ENCODE measurements at places on chromosomes 7 and 10. TPM values are rescaled to one million over a fixed set of nuclear protein-coding genes. Genes with fewer than 3 reads are reported as not detected.

GRCh38 chr7:134630893-134631292 lies 15.8 kb upstream of the BPGM start:
- ATAC-seq, result no peak

GRCh38 chr10:133237241-133237587 lies 441 bp upstream of the VENTX start:
- ATAC-seq, result no peak

DNA sequence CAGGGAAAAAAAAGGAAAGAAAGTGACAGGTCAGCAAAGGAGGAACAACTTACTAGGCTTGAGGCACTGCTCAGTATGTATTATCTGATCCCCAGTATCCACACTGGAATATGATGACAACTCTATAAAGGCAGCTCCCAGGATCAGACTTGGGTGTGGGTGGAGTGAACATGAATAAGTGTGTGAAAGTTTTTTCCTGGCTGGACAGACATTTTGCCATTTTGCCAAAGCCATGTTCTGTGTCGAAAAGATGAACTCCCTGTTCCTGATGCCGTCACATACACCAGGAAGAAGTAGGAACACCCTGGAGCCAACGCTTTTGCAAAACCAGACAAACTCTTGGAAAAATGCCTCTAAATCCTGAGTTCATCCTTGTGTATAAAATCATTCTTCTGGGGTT lies 143.2 kb upstream of the MEOX2 start:
- peak; percentile 88 for ATAC-seq

- ATAC-seq, result no peak
Measured at GRCh38 chr7:151696721-151697514, 177.2 kb upstream of the RHEB start.

DNA sequence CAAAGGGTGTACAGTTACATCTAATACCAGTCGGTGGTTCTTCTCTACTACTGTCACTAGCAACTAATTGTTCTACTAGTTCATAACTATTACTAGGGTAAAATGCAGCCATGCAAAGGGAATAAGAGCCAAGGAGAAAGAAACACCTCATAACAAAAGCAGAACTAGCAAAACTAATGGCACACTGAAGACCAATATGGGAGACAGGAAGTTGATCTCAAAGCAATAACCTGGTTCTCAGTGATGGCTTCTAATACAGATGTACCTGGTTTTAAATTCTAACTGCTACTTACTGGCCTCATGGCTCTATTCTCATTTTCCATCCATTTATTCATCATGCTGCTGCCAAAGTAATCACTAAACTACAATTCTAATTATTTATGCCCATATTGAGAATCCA lies 170.3 kb downstream of the SEMA3E start:
- no peak for ATAC-seq

GRCh38 chr10:110317866-110318850 lies 13.4 kb upstream of the SMNDC1 start:
- no peak for ATAC-seq

GRCh38 chr7:98779800-98780587 lies 89.8 kb downstream of the TMEM130 start:
- ATAC-seq, result no peak

DNA sequence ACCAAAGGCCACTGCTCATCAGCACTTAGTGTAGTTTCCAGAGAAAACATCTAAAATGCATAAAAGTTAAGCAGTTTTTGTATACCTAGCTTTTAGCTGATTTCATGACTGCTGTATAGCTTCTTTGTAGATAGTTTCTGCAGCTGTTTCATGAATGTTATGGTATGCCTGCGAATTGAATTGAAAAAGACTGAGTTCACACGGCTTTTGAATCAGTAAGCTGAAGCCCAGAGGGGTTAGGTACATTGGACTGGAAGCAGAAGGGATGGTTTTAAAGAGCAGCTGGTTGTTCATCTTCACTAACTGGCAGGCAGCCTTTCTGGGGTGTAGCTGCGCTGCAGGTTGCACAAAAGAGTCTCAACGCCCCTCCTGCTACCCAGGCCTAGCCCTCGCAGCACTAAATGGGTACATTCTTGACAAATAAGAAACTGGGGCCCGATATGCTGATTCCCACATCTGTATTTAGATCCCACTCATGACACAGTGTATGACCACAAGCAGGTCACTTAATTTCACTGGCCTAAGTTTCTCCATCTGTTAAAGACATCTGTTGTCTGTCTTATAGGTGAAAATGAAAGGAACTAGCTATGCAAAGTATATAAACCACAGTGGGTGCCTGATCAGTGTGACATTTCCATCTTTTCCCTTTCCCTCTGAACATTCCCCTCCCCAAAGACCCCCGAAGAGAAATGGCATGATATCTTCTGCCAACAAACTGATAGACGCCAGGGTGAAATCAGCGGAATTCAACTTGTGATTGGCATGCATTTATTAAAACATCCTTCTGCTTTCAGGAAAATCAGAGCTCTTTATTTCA lies 85.9 kb upstream of the AGBL3 start:
- ATAC-seq, result no peak

GRCh38 chr7:102273749-102274712 lies 12.6 kb upstream of the SH2B2 start:
- no peak for ATAC-seq

- ATAC-seq, result no peak
Measured at GRCh38 chr7:138478499-138478908, 18.4 kb downstream of the TRIM24 start.

DNA sequence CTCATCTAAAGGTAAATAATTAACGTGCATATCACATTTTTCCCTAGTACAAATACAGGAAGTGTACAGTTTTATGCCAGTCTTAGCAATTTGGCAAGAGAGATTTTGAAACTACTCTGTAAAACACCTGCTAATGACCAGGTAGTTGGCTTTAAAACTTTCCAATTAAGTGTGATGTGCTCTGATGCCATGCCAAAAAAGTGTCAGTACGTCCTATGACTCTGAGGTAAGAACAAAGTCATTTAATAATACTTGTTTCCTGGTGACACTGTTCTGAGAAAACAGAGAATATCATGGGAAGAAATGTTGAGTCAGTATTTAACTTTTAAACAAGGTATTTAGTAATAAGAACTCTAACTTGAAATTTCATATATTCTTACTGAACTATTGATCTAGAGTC lies 9.6 kb downstream of the PDZD8 start:
- no peak for ATAC-seq

- no peak for ATAC-seq
Measured at GRCh38 chr10:2358586-2358985, 621.3 kb upstream of the ADARB2 start.

DNA sequence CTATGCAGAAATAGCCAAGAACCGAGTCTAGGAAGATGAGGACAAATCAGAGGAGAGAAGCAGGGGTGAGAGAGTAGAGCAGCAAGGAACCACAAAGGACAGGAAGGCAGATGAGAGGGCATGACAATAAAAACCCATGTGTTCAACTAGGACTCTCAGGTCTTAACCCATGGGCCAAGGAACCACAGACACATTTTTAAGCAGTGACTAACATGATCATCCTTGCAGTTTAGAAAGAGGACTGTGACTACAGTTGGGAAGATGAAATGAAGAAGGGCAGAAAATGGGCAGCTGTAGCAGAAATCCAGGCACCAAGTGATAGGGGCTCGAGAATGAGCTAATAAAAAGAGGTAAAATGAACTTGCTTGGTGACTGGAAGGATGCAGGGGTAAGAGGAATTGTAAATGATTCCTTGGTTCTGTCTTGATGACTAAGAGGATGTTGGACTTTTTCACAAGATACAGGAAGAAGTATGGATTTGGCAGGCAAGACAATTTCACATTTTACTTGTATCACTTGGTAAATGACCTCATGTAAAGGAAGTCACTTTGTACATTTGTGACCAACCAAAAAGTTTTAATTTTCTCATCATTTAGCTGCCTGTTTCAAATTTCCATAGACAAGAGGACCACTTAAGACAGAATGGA lies 22.8 kb downstream of the SGMS1 start:
- no peak for ATAC-seq

DNA sequence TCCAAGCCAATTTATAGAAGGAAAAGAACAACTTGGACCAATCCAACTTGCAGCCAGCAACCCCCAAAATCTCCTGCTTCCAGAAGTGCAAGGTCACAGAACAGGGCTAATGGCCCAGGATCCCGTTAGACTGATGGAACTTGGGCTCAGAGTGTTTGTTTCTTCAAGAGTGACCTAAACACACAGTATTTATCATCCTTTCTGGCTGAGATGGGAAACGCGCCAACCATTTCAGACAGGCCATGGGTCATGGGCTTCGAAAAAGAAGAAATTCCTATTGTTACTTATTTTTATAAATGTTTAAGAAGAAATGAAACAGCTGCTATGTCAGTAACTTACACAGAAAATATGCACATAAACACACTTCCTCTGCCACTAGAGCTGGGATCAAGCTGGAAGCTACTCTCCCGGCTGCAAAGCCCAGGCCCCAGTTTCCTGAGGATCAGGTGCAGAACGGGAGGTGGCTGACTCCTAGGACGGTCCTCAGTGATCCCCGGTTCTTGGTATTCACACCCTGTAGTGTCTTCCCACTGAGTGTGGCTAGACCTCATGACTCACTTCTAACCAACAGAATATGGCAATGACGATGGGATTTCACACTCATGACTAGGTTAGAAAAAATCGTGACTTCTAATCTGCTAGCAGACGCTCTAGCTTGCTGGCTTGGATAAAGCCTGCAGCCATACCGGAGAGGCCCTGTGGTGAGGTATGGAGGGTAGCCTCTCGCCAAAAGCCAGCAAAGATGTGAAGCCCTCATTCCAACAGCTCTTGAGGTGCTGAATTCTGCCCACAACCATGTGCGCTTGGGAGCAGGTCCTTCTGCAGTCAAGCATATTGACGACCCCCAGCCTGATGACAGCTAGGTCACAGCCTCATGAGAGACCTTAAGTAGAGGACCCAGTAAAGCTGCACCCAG lies 60.2 kb downstream of the CHST15 start:
- peak; percentile 66 for ATAC-seq

- no peak for ATAC-seq
Measured at GRCh38 chr10:78470267-78471103, 436.8 kb downstream of the RPS24 start.

DNA sequence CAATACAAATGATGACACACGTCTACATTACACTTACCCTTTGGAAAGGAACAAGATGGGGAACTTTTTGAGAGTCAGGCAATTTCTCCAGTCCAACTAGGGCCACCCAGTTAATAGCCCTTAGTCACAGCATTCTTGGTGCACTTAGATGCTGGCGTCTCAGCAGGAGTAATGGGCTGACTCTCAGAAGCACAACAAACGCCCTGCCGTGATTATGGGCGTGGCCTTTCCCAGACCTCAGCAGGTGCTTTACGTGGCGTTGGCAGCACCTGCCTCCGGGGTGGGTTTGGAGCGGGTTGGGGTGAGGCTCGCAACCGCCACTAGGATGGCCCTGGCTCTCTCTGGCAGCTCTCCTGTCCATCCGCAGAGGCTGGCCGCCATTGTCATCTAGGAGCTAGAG lies 147.6 kb upstream of the SHH start:
- ATAC-seq, result no peak

GRCh38 chr7:200704-201103 lies 8.3 kb downstream of the FAM20C start:
- no peak for ATAC-seq

- no peak for ATAC-seq
Measured at GRCh38 chr7:127158659-127159058, 94.1 kb downstream of the GRM8 start.

DNA sequence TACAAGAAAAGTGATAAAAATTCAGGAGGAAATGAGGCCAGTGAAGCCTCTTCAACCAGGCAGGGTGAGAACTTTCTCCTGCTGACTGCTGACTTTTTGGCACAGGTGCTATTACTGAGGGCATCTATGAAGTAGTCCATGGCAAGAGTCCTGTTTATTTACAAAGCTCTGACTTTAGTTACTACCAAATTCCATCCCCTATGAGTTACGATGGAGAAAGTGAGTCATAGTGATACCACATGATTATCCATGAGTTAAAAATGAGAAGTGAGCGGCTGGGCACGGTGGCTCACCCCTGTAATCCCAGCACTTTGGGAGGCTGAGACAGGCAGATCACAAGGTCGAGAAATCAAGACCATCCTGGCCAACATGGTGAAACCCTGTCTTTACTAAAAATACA lies 19.9 kb downstream of the CCDC3 start:
- ATAC-seq, result no peak

DNA sequence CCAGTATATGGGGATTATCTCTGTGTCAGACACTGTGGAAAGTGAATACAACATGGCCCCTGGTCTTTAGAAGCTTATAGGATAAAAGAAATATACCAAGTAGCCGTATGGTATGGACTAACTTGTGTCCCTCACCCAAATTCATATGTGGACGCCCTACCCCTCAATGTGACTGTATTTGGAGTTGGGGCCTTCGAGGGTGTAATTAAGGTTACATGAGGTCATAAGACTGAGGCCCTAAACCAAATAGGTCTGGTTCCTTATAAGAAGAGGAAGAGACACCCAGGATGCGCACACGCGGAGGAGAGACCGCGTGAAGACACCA lies 36.3 kb downstream of the ASB13 start:
- ATAC-seq, result no peak

DNA sequence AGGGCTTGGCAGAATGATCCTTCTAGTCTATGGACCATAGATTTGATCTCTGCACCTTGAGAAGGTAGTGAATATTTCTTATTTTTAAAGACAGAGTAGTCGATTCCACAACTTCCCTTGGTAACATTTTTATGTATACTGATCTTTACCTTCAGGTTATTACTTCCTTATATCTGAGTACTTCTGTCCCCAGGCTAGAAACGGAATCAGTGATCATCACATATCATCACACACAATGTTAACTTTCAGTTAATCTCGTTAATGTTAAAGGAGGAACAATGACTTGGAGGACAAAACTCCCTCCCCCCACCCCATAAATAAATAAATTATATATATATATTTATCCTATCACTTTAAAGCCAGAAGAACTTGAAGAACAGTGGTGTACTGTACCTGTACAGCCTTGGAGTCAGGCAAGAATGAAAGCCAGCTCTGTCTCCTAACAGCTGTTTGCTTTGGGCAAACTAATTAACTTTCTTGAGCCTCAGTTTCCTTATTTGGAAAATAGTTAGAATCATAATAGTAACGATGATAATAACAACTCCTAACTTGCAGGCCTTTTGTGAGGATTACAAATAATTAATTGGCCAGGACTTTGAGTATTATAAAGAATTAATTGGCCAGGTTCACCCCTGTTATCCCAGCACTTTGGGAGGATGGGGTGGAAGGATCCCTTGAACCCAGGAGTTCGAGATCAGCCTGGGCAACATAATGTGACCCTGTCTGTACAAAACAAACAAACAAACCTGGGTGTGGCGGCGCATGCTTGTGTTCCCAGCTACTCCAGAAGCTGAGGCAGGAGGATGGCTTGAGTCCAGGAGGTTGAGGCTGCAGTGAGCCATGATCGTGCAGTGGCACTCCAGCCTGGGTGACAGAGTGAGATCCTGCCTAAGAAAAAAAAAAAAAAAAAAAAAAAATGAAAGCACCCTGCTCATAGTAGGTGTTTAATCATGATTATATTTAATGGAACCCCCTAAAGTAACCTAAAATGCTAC lies 63.5 kb downstream of the SAMD9 start:
- ATAC-seq, result no peak

GRCh38 chr10:32269343-32270100 lies 77.4 kb downstream of the EPC1 start:
- no peak for ATAC-seq

- ATAC-seq, result no peak
Measured at GRCh38 chr7:111232249-111233084, 141.5 kb downstream of the LRRN3 start.

Gene LRRC4
- total RNA-seq, result 0.39 TPM

Gene LRRN3
- 1.6 TPM for total RNA-seq

Gene ANAPC16
- 170 TPM for total RNA-seq

Gene IFIT1B
- not detected for total RNA-seq

Gene NKX1-2
- total RNA-seq, result 0.12 TPM
